ENCODE measurements at places on chromosomes 3 and 15.

DNA sequence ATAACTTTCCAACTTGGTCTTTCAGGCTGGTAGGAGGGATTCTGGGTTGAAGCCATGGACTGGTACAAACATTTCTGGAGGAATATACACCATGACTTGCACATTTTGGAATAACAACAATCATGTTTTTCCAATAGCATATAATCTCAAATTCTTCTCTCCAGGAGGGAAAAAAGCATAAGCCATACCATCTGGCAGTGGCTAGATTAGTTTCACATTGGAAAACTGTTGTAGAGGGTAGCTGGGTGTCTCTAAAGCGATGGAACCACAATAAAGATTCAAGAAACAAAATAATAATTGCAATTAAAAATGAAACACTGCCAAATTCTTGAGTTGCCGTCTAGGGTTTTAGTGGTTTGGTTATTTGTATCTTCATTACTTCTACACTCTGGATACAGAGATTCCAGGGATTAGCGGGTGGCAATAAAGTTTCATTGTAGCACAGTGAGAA, 278.5 kb upstream of the RASGRP1 start:
- no peak overlapping the region for H3K4me3 ChIP-seq
- H3K27me3 ChIP-seq: no peaks in the 10 kb centered on the region
- no peak for DNase-seq
- no peaks in the 10 kb centered on the region for H3K4me1 ChIP-seq
- H3K36me3 ChIP-seq: no peaks in the 10 kb centered on the region

DNA sequence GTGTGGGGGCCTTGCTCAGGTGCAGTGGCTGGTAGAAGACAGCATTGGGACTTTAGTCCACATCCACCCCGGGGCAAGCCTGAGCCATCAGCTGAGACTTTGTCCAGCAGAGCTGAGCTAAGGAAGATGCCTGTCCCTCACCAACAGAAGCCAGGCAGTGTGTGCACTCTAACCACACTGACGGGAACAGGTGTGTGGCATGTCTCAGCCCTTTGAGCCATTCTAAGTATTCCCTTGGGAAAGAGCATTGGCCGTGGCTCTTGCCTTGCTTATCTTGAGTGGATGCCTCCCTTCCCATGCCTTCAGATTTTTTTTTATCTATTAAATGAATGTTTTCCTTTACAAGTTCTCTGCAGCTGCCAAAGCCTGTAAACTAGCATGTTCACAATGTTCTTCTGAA, 3.5 kb downstream of the GABRA5 start:
- H3K27me3 ChIP-seq: peaks cover 30% of the 10 kb centered on the region
- H3K36me3 ChIP-seq: no peaks in the 10 kb centered on the region
- no peak overlapping the region for H3K27ac ChIP-seq
- no peak for DNase-seq

- peak within 1 kb of the TSS; percentile 15 for H3K4me3 ChIP-seq
- no peak for DNase-seq
- H3K27me3 ChIP-seq: peaks cover 18% of the 10 kb centered on the region
Observed at GRCh38 chr15:40843885-40844695, at the start of gene SPINT1. SPINT1 (plus strand) TSS chr15:40844048; CDS start chr15:40844555, 507 bp downstream.

GRCh38 chr3:37803726-37804469, 57.8 kb upstream of the CTDSPL start:
- DNase-seq: no peak
- peaks cover 16% of the 10 kb centered on the region for H3K4me1 ChIP-seq
- no peaks in the 10 kb centered on the region for H3K27me3 ChIP-seq
- H3K36me3 ChIP-seq: no peaks in the 10 kb centered on the region
- no peak overlapping the region for H3K27ac ChIP-seq
- no peak overlapping the region for H3K4me3 ChIP-seq

DNA sequence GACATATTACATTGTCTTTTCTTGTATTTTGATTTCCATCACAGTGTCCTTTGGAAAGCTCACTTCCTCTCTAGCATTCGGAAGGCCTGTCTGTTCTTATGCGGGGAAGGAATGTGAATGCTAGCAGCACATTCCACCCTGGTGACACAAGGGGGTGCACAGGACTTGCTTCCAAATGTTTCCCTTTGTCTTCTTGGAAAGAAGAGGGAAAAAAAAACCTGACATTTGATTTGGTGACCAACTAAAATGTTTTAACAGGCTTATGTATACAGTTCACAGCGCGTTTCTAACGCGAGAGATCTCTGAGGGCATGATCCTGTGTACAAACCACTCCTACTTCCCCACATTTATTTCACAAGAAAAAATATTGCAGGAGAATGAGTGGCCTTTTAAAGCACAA, 107.6 kb upstream of the FXR1 start:
- H3K4me1 ChIP-seq: no peaks in the 10 kb centered on the region
- peak overlapping the region; percentile 19 for H3K4me3 ChIP-seq
- no peaks in the 10 kb centered on the region for H3K27me3 ChIP-seq
- no peaks in the 10 kb centered on the region for H3K36me3 ChIP-seq

DNA sequence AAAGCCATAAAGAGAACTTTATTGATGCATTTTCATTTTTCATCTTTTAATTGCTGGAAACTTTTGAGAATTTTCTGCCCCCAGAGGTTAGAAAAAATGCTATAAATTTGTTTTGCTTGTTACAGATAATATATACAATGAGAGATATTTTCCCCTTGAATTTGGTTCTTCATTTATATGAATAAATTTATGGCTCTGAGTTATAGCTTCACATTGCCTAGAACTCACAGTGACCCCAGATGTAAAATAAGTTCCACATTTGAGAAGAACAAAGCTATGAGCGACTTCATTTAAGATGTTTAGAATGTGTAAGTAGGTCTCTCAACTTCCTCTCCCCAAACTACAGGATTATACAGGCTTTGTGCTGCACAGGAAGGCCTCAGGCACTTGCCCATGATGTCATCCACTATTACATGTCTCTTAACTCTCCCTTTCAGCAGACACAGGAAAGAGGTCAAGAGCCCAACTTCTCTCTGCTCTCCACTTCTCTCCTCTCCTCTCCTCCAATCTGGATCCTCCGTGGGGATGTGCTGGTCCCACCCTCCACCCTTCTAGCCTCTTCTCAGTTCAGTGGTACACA, 92.8 kb downstream of the DUT start:
- no peaks in the 10 kb centered on the region for H3K27me3 ChIP-seq
- no peak for DNase-seq
- H3K36me3 ChIP-seq: peaks cover 56% of the 10 kb centered on the region

DNA sequence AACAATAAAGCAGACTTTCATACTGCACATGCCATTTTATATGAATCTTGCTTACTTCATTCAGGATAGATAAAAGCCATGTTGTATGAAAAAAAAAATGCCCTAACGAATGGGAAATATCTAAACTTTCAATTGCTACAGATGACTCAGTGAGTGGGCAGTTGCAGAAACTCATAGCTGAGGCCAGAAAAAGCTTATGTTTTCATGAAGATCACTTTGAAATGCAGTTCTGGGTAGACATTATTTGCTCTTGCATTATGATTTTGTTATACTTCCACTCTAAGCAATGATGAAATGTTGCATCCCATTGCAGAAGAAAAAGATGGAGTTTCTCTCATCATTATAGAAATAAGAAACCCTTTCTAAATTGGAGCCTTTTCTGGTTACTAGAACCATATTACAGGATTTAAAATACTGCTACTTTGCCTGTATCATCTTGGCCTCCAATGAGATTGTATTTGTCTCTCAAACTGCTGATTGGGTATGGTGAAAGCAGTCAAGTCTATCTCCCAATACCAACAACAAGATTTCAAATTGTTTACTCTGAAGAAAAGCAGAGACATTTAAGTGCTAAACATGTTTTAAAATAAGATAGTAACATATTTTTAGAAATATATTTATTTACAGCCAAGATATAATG, 17.0 kb downstream of the PEAK1 start:
- no peak for DNase-seq
- no peaks in the 10 kb centered on the region for H3K4me1 ChIP-seq
- no peaks in the 10 kb centered on the region for H3K27me3 ChIP-seq
